ENCODE measurements at places on chromosomes 13 and 19.

- DNase-seq = no peak
These were observed 721.5 kb upstream of the KLHL1 start for GRCh38 chr13:70829748-70830147.

DNA sequence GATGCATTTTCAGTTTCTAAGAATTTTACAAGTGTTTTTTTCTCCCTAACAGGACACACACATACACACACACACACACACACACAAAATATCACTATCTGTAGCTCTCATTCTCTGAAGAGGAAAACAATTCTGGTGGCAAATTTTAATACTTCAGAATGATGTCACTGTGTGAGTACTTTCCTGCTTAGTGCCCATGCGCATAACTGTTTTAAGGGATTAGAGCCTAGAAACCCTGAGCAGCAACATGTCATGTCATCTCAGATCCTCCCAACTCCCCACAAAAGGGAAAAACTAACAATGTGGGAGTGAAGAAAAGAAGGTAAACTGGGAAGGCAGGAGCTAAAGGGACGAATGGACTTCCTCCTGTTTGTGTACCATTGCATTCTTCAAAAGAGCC is 401.2 kb downstream of the SPRY2 start:
- DNase-seq = no peak

GRCh38 chr19:2770055-2771013 is 12.7 kb downstream of the SGTA start:
- peak; percentile 36 for DNase-seq

- no peak for DNase-seq
These were observed 48.3 kb upstream of the URI1 start for GRCh38 chr19:29893606-29894284.

GRCh38 chr19:49851456-49852259 is 699 bp downstream of the PTOV1 start:
- peak; percentile 52 for DNase-seq

- DNase-seq = no peak
These were observed 51.5 kb downstream of the BICRA start for GRCh38 chr19:47660435-47660832.

DNA sequence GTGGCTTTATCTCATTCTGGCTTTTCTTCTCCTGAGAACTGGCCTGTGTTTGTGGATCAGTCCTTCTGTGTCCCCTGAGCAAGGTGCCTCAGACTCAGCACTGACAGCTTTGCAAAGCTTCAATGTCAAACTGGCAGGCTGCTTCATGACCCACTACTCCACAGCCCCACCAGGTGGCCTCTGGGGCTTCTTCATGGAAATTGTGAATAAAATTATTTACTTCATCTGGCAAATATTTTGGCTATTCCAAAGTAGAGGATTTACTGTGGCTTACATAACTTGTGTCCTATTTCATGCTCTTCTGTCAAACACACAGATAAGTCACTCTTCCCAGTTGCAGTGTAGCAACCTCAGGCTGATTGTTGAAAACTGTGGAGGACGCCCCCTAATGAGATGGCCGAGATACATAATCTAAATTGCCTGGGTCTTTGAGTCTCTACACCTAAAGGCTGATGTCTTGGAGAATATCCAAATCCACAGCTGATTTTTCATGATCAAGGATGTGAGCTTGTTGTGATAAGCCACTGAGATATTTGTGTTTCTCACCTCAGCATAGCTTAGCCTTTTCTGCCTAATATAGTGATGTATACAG is 721.9 kb upstream of the SLC10A2 start:
- DNase-seq = no peak

DNA sequence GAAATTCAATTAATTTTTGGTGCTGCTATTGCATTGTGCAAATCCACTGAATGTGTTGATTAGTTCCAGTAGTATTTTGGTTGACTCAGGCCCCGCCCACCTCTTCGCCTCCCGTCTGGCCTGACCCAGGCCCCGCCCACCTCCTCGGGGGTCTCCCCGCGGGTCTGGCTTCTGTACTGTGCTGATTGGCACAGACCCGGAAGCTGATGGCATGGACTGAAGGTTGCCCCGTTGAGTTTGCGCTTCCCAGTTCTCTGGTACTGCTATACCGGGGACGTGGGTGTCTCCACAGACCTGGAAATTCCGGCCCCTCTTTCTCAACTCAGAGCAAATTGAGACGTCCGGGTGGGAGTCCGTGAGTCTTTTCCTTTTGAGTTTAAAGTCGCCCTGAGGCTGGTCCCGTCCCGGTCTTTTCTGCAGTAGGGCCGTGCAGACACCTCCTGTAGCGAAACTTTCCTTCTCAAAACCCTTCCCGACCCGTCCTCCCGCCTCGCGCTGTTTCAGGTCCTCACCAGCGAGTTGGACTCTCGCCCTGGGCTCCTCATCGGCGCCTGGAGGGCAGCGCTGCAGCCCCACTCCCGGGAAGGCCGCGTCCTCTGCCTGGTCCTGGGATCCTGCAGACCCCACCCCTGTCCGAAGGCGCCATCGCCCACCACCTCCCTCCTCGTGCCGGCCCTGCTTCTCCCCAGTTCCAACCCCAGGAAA is 14.8 kb downstream of the ZNF701 start:
- no peak for DNase-seq

- DNase-seq = no peak
These were observed 778.3 kb upstream of the SLC10A2 start for GRCh38 chr13:103844471-103844870.

GRCh38 chr13:110540871-110541525 is 20.5 kb downstream of the RAB20 start:
- DNase-seq = no peak

DNA sequence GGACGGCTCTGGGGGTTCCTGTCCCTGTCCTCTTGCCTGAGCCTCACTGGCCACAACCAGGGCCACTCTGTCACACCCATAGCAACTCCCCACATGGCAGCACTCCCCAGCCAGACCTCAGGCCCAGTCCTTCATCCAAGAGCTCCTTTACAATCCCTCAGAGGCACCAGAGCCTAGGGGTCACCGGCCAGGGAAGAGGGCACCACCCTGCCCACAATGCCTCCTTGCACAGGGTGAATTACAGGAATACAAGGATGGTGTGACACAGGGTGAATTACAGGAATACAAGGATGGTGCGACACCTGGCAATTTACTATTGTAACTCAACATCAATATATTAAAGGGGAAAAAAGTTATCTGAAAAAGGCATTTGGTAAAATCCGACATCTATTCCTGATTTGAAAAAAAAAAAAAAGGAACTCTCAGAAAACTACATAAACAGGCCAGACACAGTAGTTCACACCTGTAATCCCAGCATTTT is 16.5 kb downstream of the MIER2 start:
- no peak for DNase-seq

- no peak for DNase-seq
These were observed 2.8 kb downstream of the MADCAM1 start for GRCh38 chr19:498977-499623.

GRCh38 chr19:30226464-30227011 is 145.6 kb upstream of the ZNF536 start:
- DNase-seq = no peak

GRCh38 chr19:30695171-30695875 is 323.1 kb downstream of the ZNF536 start:
- DNase-seq = no peak

DNA sequence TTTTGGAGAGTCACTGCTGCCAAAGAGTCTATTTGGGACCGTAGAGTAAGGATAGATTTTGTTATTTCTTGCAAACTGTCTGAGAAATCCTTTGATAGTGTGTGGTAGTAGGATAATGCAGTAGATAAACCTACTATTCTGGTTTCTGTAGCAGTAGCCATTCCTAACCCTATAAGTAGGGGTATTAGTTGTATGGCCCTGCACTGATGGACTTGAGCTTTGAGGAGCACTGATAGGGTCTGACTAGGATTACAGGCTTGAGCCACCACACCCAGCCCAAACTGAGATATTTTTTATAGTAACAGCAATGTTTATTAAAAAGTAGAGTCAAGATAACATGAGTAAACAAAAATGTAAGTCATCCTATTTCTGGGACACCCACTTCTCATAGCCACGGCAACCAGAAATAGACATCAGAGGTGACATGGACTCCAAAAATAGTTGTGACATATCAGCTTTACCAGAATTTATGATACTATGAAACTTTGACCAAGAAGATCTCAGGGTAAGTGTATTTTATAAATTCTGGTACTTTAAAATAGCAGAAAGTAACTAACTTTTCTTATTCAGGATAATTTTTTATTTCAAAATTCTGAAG is 479.1 kb downstream of the SUCLA2 start:
- no peak for DNase-seq

- DNase-seq = no peak
These were observed 5.1 kb downstream of the ZNF565 start for GRCh38 chr19:36209372-36209771.

DNA sequence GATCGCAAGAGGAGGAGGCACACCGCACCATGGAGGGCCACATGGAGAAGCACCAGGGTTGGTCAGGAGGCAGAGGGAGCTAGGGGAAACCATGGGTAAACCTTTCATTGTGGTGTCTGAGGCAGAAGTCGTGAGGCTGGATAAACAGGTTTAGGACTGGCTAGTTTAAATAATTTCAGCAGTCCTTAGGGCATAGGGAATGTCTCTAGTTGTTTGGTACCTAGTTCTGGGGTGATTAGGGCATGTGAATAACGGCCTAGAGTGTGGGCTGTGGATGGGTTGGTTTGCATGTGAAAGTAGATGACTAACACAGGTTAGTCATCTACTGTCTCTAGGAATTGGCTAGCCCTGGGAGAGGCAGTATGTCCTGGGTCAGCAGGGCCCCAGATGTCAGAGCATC is 102.3 kb downstream of the STOML3 start:
- no peak for DNase-seq

DNA sequence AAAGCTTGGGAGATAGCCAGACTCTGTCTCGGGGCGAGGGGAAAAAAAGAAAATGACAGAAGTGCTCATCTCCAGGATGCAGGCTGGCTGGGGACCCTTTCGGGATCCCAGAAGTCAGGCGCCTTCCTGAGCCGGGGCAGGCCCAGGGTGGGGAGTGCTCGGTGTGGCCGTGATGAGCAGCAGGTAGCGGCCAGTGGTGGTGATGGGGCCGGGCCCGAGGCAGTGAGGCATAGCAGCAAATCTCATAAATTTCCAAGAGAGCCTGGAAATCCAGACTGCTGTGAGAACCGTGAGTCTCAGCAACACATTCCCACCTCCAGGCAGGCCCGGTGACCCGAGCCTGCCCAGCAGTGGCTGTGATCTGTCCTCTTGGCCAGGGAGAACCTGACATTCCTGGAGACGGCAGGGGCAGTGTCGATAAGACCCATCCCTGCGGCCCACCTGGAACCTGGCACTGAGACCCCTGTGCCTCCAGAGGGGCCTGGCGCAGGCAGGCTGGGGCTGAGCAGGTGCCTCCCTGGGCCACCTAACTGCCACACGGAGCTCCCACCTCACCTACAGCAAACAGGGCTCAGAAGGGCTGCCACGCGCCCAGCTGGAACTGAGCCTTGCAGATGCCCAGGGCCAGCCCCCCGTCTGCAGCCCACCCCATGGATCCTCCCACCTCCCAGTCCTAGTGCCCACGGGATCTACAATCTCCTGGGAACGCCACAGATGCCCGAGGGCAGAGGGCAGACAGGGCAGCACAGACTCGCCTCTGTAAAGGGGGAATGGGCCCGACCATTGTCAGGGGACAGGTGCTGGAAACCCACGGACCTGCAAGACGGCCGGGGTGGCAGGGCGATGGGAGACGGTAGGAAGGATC is 23.4 kb downstream of the IZUMO4 start:
- DNase-seq = no peak

DNA sequence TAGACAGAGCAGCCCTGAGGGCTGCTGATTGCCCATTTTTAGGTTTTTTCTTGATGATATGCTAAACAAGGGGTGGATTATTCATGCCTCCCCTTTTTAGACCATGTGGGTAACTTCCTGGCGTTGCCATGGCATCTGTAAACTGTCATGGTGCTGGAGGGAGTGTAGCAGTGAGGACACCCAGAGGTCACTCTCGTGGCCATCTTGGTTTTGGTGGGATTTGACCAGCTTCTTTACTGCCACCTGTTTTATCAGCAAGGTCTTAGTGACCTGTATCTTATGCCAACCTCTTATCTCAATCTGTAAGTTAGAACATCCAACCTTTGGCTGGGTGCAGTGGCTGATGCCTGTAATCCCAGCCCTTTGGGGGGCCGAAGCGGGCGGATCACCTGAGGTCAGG is 148.0 kb downstream of the PTPRS start:
- no peak for DNase-seq

DNA sequence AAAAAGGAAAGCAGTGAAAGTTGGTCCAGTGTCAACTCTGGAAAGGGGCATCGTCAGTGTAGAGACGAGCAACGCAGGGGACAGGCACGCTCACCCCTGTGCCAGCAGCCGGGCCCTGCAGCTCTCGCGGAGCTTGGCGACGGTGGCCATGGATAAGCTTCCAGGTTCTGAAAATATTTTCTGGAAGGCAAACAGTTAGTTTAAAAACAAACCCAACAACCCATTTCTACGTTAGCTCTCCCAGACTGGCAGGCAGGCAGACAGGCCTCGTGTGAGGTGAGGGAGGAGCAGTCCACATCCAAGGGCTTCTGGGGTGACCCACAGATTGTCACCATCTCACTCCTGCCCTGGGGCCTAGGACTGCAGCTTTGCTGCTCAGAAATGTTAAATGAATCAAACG is 27.4 kb downstream of the LAMP1 start:
- no peak for DNase-seq

DNA sequence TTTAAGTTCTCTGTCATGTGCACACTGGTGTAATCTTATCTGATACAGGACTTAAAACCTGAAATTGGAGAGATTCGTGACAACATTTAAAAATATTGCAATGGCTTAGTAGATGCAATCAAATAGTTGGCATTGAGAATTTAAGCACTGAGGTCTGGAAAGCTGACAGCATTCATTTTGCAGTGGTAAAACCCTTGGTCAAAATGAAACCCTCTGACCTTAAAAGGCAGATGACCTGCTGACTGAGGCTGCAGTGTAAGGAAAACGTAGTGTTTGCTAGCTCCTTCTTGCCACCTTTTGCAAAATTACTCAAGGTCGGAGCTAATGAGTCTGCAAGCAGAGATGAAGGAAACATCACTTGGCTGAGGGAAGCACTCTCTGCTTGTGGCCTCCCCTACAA is 150.6 kb downstream of the KCTD12 start:
- DNase-seq = no peak

- DNase-seq = no peak
These were observed 30.9 kb downstream of the FAM216B start for GRCh38 chr13:42812316-42812715.

GRCh38 chr13:59843040-59843439 is 320.7 kb downstream of the DIAPH3 start:
- no peak for DNase-seq

DNA sequence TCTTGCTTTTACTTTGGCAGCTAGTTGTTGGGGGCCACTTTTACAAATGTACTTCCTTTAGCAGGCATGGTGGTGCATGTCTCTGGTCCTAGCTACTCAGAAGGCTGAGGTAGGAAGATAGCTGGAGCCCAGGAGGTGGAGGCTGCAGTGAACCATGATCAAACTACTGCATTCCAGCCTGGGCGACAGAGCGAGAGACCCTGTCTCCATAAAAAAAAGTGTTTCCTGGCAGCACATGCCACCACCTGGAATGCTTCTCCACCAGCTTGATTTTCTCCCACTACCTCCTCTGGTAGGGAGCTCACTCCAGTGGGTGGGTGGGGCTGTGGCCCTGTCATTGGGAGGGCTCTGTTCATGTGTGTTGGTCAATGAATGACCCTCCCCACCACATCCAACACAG is 12.5 kb downstream of the FZR1 start:
- DNase-seq = no peak

GRCh38 chr13:97537110-97537509 is 103.1 kb downstream of the RAP2A start:
- DNase-seq = no peak

- DNase-seq = no peak
These were observed 10.0 kb downstream of the CUL4A start for GRCh38 chr13:113219256-113219940.

GRCh38 chr19:47713046-47714021 is at the start of gene EHD2:
TSS of gene EHD2 (plus strand) at chr19:47713422. CDS start at chr19:47716613, 3,191 bp downstream.
- no peak for DNase-seq

- no peak for DNase-seq
These were observed 729.4 kb downstream of the EFNB2 start for GRCh38 chr13:105805892-105806627.
